ENCODE measurements at places on chromosomes 7 and 10.

GRCh38 chr10:36880898-36881297 is 244.5 kb upstream of the ANKRD30A start:
- no peak for DNase-seq

DNA sequence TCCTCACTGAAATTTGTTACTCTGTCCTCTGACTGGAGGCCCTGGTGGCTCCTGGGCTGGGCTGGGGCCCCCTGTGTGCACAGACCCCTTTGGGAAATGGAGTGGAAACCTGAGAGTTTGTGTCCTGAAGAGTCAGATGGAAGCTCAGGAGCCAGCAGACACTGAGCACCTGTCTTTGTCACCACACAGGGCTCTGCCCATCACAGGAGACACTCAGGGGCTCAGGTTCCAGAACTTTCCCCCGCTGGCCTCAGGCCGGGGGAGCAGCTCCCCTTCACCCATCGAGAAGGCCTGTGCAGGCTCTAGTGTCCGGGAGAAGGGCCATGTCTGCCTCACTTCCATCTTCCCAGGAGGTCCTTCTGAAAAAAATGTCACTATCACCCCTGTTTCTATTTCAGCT is 22.3 kb upstream of the PITRM1 start:
- DNase-seq = no peak

DNA sequence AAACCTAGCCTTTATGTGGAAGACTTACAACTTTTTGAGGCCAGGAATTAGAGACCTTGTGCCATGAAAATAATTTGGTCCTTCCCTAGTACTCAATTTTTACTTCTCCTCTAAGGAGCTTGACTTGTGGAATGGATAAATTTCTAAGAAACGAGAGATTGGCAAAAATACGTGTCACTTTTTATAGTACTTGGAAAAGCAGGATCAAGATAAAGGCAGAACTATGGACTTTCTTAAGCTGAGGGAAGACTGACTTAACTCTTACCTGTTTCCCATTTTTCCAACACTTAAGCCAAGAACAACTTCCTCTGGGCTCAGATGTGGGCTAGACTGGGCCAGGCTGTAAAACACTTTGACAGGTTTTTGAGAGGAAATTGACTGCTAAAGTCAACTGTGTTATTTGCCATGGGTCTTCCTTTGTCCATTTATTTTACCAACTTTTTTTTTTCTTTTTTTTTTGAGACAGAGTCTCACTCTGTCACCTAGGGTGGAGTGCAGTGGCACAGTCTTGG is 2.0 kb upstream of the WBP1L start:
- no peak for DNase-seq

GRCh38 chr7:112654322-112655216 is 135.6 kb downstream of the TMEM168 start:
- no peak for DNase-seq

DNA sequence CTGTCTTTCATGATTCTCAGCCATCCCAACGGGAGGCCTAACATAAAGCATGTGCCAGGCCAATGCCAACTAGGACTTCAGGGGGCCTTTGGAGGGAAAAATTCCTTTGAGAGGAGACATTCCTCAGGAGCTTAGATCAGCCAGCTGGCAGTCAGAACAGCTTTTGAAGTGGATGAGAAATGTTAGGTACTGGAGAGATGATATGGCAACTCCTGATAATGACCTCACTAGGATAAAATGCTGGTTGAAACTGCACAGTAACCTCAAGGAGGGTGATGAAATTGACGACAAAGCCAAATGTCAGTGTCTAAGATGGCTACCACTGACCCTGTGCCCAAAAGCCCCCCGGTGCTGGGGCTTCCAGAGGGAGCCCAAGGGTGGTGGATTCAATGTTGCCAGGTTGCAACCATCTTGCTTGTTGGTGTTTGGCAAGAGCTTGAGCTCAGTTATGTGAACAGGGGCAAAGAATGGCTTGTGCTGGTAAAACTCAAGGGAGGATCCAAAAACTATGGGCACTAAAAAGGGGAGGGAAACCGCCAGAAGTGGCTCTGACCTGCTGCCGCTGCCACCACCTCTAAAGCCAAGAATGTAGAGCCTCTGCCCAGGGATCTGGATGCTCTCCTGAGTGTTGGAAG is 121.2 kb downstream of the UBE2H start:
- DNase-seq = no peak

- DNase-seq = no peak
Observed at GRCh38 chr7:130490888-130491804, 739 bp upstream of the MEST start.

DNA sequence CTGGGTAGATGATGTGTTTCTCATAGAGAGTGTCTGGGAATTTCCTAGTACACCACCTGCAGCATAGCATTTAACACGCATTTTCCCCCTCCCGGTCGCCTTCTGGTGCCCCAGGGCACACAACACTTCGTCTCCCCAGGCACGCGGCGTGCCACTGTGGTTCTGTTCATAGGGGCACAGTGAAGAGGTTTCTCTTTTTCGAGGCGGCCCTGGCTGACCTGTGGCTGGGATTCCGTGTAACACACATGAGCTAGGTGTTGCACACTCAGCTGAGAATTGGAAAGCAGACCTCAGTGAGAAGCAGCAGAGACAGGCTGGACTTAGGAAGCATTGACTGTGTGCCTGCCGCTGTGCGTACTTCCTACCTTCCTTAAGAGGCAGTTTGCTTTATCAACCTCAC is 214.3 kb upstream of the SHH start:
- DNase-seq = no peak

DNA sequence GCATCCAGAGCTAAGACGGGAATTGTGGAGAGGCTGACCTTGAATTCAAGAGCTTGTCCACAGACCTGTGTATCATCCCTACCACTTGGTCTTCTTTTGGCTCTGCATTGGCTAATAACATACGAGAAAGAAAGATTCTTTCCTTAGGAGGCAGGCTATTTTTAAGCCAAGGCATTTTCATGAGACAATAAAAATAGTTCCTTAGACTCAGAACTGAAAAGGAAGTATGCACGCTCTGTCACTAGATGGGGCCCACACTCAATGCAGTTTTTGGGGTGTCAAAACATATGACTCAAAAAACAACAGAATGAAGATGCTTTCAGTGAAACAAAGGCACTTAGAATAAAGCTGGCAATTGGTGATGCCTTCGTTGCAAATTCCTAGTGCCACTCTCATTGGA is 265.9 kb upstream of the DGKB start:
- DNase-seq = no peak

DNA sequence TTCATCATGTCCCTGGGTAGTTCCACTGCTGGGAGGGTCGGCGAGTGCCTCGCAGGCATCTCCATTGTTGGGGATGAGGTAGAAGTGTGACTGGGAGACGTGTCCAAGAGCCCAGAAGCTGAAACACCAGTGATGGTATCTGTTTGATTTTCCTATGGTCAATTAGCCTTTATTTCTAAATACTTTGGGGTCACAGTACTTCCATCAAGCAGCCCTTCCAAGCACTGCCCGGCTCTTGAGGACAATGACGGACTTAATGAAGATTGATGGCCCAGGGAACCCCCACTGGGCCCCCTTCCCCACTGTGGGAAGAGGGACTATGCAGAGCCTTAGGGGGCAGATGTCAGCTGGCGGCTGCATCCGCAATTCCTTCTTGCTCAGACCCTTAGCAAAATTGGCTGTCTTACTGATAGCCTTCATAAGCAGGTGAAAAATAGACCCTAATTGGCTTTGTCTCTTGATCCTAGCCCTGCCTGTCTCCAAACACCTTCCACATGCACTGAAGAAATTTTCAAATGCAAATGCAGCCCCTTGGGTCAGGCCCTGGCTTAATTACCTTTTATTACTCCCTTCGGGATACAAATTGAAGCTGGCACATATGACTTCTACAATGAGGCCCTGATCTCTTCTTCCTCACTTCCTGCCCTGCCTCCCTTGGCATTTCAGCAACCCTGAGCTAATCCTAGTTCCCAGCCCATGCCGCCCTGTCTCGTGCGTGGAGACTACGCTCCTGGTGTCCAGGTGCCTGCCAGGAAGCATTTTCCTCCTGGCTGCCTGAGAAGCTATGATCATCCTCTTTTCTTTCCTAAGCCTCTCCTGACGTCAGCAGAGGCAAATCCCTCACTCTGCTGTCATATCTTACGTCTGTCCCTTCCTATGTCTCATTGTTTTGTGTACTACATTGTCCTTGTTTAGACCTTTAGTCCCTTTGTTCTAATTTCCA is 124.5 kb upstream of the GDF10 start:
- DNase-seq = no peak

DNA sequence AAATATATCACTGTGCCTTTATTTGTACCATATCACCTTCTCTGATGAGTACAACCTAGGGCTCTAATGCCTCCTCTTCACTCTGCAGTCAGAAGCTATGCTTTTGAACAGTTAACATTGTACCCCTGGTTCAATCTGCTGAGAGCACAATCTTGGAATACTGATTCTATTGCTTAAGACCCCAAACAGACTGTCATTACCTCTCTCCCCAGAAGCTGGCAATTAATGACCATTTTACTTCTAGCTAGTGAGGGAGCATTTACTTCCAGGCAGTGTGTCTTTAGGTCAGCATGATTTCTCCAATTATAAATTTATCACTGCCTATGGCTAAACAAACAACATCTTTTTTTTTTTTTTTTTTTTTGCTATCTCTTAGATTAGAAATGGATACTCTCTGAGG is 36.0 kb upstream of the SPOCK2 start:
- DNase-seq = no peak

DNA sequence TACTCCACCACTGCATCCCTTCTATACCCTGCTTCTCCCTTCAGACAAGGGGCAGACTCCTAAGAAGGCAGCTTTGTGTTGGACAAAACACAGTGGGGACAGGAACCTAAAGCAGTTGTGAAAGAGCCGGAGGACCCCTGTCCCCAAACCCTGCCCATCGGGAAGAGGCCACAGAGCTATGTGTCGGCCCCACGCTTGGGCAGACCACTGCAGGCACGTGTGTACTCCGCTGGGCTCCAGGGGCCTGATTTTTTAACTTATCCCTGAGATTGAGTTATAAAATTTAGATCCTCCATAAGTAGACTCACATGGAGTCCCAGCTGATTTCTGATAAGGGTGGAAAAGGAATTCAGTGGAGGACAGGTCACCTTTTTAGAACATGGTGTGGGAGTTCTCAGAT is 310.5 kb downstream of the ADARB2 start:
- no peak for DNase-seq

DNA sequence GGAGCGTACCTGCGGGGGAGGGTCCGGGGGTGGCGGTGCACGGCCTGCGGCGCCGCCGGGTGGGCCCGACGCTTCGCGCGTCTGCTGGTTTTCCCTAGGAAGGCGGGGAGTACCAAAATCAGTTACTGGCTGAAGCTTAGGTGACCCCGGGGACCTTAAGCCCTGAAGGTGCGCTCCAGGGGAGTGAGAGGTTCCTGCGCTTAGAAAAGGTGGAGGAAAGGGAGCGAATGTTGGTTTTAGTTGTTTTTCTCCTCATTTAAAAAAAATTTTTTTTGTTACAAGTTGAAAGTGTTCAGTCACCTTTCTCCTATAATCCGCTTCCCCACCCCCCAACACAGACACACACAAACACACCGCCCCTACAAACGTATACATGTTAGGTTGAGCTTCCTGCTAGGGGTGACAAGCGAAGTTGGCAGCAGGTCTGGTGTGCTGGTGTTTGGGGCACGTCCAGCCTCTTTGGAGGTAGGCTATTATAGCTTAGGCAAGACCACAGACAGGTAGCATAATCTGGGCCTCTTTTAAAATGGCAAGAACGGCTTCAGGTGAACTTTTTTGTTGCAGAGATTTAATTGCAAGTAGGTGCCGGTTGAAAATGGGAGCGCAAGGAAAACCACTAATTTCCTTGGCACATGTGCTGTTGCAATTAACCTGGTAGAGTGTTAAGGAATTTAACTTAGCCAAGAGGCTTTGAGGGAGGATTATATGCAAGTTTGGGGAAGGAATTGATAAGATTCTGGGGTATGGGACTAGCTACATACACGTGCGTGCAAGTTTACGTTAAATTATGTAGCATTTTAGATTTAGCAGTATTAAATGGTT is 945 bp downstream of the ADD3 start:
- no peak for DNase-seq

DNA sequence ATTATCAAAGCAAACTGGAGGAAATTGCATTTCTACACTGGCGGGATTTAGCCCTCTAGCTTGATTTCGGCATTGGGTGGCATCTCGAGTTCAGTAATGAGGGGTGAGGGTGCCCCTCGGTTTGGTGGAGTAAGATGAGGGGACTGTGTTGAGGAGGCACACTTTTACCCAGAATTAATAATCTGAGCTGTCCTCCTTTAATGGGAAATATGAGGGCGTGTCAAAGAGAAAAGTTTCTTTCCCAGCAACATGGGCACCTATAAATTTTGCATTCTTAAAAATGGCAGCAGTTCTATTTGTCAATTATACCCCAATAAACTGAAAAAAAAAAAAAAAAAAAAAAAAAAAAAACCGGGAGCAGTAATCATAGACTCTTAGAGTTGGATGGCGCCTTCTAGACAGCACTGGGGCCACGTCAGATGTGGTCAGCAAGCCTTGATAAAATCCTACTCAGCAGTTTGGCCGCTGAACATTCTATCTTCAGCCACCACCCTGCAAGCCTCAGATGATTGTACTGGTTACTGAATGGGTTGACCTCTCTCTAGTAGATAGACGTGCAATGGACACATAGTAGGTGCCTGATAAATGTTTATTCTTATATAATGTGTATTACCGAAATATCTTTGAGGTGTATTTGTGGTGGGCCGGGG is 931 bp downstream of the PAPSS2 start:
- DNase-seq = no peak

DNA sequence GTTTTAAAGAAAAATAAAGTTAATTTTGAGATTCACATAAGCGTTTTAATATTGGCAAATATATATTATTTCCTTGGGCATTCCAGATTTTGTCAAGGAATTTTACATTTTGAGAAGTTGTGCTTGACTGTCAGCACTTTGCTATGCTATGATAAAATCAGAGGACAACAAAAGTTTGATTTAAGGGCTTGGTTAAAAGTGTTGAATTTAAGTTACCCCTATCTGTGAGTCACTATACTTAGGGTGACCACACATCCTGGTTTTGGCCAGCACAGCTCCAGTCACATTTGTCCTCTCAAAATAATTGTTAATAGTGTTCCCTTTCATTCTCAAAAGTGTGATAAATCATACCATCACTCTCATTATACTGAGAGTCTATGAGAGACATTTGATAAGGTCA is 34.2 kb upstream of the ANK3 start:
- DNase-seq = no peak

GRCh38 chr10:70477661-70478162 is 855 bp upstream of the PALD1 start:
- peak; percentile 56 for DNase-seq

- DNase-seq = no peak
Observed at GRCh38 chr7:40612298-40612697, 477.5 kb downstream of the SUGCT start.

GRCh38 chr7:65983965-65984658 is 2.1 kb upstream of the GUSB start:
- no peak for DNase-seq

- no peak for DNase-seq
Observed at GRCh38 chr7:97219237-97219636, 101.7 kb downstream of the SDHAF3 start.

- DNase-seq = no peak
Observed at GRCh38 chr10:79112881-79113431, 44.2 kb downstream of the ZMIZ1 start.

- DNase-seq = no peak
Observed at GRCh38 chr7:153193144-153193595, 433.6 kb downstream of the ACTR3B start.

GRCh38 chr10:129364949-129365348 is 102.1 kb upstream of the MGMT start:
- no peak for DNase-seq

- DNase-seq = no peak
Observed at GRCh38 chr10:11673346-11674280, 62.2 kb upstream of the USP6NL start.

GRCh38 chr7:27619492-27619891 is 43.2 kb downstream of the HIBADH start:
- no peak for DNase-seq

- no peak for DNase-seq
Observed at GRCh38 chr7:130473289-130473688, 18.6 kb upstream of the MEST start.

Data from stimulated activated CD8-positive, alpha-beta memory T cell treated with anti-CD3 and anti-CD28 coated beads, Interleukin-7, amount 100 ng/mL, for 48 hours (primary cell).